Lower leg skin (tissue), 4 donors: ENCODE measurements at places on chromosomes 2 and 18. TPM values are rescaled to one million over a fixed set of nuclear protein-coding genes. Genes with fewer than 3 reads are reported as not detected.

The HOXD10 gene
- 3.1 TPM for total RNA-seq

The PLA2R1 gene
- 43.8 TPM for total RNA-seq

The B4GALT6 gene
- 1.7 TPM for total RNA-seq

The PDE11A gene
- total RNA-seq = 1.2 TPM
